BE2C (cell line): ENCODE measurements at places on chromosomes 7 and 10.

GRCh38 chr10:85548034-85548433, 818.6 kb downstream of the GRID1 start:
- DNase-seq: peak; percentile 48

GRCh38 chr7:81430150-81430549, 339.7 kb downstream of the HGF start:
- no peak for DNase-seq

GRCh38 chr7:3710122-3710521, 409.1 kb downstream of the SDK1 start:
- DNase-seq: no peak

DNA sequence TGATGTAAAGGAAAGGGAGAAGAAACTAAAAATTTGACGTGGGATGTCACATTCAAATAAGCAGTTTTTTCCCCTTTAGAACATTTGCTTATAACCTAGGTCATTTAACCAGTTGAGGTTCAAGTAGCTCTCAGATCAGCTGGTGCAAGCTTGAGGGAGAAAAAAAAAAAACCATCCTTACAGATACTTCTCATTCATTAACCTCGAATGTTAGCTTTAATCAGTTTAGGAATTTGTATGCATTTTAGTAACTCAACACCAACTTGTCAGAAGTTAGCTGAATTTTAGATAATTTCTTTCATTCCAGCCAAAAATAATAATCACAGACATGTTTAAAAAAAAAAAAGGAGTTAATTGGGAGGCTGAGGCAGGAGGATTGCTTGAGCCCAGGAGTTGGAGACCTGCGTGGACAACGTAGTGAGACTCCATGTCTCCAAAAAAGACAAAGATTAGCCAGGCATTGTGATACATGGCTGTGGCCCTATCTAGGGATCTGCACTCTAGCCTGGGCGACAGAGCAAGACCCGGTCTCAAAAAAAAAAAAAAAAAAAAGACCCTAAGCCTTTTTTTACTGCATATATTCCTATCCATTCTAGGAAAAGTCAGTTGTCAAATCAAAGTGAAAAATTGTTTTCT, 46.2 kb downstream of the BMPR1A start:
- DNase-seq: no peak

DNA sequence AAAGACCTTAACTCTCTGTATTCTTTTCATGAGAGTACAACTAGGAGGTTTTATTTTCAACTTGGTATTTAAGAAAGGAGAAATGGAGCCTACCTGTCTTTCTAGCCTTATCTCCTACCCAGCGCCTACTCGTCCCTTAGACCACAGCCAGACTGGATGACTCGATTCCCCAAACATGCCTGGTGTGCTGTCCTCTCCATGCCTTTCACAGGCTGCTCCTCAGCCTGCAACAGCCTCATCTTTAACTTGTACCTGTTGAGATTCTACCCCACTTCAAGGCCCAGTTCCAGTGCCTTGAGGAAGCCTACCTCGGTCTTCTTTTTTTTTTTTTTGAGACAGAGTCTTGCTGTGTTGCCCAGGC, 29.4 kb downstream of the CPA1 start:
- DNase-seq: no peak
